Activated naive CD8-positive, alpha-beta T cell treated with anti-CD3 and anti-CD28 coated beads, Interleukin-2, amount 50 U/mL, for 24 hours (primary cell): ENCODE measurements at places on chromosomes 1 and 21.

DNA sequence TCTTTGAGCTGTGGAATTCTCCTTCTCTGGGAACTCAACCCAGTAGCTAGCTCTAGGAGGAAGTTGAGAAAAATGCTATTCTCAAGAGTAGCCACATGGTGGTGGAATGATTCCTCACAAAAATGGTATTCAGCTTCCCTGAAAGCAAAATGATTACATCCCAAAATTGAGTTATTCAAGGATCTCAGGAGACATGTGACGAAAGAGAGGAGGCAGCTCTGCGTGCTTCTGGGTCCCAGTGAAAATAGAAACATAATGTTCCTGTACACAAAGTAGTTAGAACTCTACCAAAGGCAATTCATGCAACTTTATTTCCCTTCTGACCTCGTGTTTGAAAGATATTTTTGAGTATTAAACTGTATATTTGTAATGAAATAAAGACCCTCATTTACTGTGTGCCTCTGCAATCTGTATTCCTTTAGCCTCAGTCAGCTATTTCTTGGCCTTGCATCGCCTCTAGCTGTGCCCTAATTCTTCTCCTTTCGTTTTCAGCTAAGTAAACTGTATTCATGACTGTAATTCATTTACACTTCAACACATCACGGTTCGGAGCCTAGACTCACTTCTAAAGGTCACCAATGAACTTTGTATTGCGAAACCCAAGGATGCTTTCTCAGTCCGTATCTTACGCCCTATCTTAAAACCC is 167.3 kb downstream of the FASLG start:
- no peak for DNase-seq

DNA sequence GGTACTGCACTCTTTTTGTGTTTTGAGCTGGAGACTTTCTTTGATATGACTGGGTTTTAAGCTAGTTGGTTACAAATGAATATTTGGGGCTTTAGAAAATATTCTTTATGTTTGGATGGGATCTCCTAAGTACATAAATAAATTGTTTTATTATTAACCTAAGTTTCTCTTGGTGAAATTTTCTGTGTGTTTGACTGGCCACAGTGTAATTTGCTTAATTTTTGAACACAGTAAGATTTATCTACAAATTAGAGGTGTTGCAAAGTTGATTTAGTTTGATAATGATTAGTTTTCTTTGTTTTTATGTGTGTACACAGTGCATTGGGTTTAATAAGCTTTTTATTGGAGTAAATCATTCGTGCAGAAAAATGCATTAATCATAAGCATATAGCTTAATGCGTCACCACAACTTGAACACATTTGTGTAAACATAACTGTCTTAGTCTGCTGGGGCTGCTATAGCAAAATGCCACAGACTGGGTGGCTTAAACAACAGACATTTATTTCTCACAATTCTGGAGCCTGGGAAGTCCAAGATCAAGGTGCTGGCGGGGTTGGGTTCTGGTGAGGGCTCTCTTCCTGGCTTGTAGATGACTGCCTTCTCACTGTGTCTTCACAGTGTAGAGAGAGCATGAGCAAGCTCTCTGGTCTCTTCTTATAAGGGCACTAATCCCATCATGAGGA is 17.4 kb upstream of the SLC6A9 start:
- no peak for DNase-seq

- DNase-seq: no peak
Observed at GRCh38 chr1:230079199-230080024, 12.4 kb downstream of the GALNT2 start.

DNA sequence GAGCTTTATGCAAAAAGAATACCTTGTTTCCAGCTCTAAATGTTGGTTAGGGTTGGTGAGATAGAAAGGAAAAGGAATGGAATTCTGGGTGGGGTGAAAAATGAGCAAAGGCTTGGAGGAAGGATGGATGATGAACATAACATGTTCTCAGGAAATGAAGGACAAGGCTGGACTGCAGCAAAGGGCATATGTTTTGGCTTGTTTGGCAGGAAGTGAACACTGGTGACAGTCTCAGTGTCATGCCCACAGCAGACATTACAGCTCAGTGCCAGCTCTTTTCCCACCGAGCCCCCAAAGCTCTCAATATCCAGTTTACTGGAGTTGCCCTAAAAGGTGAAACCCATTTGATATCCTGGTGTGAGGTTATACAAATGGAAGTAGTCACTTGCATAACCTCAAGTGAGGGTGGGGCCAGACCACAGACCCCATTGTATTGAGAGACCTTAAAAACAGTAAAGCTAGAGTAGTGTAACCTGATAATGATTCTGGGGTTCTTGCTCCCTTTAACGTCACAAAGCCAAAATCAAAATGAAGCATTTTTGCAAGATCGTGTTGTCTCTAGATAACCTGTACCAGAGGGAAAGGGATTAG is 270.6 kb downstream of the NFIA start:
- DNase-seq: no peak

- DNase-seq: no peak
Observed at GRCh38 chr1:115706587-115707425, 61.7 kb downstream of the CASQ2 start.

GRCh38 chr21:35346697-35347096 is 297.6 kb upstream of the RUNX1 start:
- DNase-seq: no peak

DNA sequence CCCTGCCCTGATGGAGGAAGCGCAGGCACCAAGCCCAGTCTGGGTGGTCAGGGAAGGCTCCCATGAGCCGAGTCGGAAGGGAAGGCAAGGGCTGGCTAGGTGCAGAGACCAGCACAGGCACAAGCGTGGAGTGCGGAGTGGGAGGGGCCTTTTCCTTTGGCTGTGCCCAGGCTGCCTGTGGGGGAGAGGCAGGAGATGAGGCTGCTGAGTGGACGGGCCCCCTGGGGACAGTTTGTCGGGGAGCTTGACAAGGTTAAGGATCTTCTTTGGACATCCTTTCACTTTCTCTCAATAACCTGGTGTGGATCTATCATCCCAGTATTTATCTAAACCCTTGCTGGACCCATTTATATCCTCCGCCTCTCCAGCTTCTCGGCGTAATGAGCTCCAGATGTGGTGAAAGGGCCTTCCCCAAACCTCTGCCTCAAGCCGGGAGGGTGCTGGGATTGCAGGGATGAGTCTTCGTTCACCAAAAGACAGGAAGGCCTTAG is 42.9 kb downstream of the EPHB2 start:
- no peak for DNase-seq

DNA sequence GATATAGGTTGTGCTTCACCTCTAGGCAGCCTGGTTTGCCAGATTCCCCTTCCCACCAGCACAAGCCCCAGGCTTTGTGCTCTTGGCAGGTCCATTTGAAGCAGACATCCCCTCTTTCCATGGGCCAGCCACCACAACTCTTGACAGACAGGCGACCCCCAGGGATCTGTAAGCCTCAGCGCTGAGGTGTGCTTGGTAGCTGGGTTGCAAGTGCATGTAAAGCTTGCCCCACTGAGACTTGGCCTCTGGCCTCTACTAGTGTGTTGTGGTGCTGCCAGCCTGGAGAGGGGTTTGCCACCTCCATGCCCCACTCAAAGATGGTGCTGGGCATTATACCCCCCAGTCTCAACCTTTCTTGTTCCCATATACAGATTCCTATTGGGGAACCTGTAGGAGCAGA is 103.9 kb downstream of the HMCN1 start:
- DNase-seq: no peak
